ENCODE measurements at places on chromosomes 5 and 9.

DNA sequence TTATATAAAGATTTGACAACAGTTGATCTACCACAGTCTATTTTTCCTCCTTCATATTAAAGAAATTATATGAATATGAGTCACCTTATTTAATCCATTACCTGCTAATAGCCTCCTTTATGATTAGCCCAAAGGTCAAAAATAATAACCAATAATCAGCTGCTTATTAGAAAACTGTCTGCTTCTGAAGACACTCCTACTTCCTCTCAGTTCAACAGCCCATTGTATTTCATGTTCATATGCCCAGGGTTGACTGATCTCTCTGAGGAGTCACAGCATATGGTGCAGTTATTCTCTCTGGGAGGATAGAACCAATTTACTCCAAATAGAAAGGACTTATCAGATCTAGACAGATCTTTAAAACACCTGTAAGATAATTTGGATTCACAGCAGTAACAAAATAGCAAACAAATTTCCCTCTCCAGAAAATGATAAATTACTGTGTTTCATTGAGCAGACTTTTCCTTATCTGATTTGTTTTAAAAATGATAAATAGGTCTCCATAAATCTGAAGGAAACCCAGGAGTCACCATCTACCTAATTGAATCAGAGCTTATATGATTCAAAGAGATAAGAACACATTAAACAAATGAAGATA lies 180.4 kb upstream of the ITGA1 start:
- DNase-seq: no peak

GRCh38 chr5:87551911-87552310 lies 139.2 kb upstream of the CCNH start:
- DNase-seq: no peak

GRCh38 chr5:83368319-83368718 lies 103.2 kb upstream of the VCAN start:
- DNase-seq: no peak

DNA sequence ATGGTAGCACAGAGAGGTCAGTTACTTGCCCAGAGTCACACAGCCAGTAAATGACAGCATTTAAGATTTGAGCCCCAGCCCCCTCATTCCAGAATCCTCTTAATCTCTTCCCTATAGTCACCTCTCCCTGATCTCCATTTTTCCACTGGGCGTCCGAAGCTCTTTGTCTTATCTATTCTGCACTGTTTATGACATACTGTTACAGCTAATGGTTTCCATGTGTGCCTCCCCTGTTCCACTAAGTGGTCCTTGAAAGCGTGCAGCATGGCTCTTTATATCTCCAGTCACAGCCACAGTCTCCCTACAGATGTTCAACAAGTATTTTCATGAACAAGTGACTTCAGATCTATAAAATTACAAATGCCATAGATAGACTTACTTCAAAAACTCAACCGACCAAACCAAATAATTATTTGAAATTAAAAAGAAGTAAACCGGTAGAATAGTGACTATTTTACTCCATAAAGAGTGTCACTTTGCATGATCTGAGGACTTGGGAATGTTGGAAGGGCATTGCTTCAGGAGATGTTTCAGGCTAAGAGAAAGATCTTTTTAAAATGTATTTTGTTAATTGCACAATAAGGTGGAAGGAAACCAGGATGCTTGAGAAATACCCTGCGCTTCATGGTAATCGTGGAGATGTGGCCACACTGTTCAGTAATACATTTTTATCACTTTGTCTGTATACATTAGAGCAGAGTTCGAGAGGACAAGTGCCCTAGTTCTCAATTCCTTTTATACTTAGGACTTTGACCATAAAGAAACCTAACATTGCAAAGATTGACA lies 237.2 kb downstream of the FBXL7 start:
- DNase-seq: no peak

DNA sequence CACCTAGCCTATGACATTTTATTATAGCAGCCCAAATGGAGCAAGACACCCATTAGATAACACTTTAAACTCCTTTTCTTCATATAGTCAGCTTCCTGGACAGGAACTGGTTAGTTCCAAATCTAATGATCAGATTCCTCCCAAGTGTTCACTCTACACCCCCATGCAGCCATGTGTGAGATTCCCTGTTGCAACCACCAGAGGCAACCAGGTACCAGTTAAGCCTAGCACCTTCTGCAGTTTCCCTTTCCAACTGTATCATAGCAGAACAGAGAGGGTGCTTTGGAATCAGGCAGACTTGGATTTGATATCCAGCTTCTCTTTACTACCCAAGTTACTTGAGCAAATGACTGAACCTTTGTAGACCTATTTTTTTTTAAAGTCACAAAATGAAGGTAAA lies 296.6 kb upstream of the PCSK5 start:
- no peak for DNase-seq

DNA sequence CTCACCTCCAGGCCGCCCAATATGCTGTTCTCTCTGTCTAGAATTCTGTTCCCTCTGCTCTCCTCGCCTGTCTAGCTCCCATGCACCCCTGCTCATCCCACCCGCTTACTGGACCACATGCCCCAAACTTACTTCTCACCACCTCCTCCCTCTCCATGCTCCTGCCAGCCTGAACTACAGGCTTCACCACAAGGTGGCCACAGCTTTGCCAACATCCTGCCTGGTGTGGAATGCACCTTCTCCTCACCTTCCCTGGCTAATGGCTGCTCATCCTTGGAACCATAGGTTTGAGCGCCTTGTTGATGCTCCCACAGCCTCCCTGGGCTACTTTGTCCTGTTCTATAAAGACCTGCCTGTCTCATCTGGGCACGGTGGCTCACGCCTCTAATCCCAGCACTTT lies 9.6 kb downstream of the LAMC3 start:
- no peak for DNase-seq

DNA sequence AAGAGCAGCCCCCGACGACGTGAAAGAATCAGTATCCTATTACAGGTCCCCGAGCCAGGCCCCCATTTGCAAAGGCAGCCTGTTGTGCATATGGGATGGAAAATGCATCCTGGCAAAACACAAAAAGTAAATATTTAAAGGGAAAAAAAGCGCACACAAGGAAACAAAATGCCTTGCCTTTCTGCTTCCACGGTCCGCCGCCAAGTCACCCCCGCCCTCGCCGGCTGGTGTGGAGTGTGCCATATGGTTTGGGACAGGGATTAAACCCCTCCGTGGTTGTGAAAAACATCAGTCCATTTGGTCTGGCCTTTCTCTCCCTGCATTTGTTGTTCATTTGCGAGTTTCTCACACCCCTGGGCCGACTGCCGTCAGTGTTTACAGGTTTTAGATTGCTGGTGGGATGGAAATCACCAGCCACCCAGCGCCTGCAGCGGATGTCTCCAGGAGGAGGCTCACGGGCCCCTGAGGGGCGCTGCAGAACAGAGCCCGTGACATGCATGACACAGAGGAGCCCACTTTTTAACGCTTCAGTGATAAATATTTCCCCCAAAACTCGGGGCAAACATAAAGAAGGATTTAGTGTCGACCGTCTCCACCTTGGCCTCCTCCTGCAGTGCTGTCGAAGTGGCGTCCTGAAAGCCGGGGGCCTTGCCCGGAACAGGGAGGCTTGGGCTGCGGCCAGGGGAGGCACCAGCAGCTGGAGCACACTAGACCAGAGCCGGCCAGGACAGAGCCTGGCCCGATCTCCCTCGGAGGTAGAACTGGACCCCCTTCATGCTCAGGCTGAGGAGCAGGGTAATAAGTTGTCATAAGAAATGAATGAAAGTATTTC lies 161.5 kb downstream of the HSD17B3 start:
- no peak for DNase-seq

DNA sequence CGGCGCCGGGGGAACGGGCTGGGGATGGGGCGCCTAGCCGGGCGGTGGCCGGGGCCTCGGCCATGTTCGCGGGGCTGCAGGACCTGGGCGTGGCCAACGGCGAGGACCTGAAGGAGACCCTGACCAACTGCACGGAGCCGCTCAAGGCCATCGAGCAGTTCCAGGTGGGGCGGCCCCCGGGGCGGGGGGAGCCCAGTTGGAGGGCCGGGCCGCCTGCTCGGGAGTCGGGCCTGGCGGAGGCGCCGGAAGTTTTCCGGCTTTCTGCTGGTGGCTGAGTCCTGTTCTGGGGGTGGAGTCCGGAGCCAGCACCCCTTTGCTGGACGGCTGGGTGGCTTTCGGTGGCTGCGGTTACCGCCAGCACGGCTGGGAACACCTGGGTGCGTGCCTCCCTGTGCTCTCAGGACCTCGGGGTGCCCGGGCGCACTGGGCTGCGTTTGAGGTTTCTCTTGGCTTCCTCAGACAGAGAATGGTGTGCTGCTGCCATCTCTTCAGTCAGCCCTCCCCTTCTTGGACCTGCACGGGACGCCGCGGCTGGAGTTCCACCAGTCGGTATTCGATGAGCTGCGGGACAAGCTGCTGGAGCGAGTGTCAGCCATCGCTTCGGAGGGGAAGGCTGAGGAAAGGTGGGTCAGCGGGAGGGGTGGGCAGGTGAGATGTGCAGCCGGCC lies 454 bp downstream of the NELFB start:
- DNase-seq: no peak

GRCh38 chr9:99590410-99590809 lies 231.3 kb upstream of the NR4A3 start:
- DNase-seq: no peak

DNA sequence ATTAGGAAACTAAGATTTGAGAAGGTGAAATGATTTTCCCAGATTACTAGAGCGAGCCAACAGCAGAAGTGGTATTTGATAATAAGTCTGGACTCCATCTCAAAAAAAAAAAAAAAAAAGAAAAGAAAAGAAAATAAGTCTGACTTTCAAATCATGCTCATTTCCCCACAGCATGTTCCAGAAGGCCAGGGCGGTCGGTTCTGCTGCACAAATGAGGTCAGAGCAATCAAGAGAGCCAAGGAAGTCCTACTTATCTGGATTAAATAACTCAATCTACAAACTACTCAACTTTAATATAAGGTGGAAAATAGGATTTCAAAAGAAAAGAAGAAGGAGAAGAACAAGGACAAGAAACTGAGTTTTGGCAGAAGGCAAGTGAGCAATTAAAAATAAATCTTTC lies 130.4 kb upstream of the RASA1 start:
- DNase-seq: no peak

DNA sequence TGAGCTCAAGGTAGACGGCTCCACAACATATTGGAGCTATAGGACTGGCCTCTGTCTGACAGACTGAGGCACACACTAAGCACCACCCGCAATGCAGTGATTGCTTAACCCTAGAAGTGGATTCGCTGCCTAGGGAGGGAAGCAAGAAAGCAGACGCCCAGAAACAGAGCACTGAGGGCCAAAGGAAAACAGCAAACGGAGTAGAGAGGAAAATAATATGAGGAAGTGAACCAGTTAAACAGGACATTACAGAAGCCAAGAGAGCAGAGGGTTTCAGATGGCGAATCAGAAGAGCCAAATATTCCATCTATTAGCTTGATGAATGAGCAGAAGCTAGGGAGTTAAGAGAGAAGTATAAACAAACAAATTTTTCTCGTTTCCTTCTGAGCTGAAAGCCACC lies 139.2 kb upstream of the LHFPL2 start:
- no peak for DNase-seq

DNA sequence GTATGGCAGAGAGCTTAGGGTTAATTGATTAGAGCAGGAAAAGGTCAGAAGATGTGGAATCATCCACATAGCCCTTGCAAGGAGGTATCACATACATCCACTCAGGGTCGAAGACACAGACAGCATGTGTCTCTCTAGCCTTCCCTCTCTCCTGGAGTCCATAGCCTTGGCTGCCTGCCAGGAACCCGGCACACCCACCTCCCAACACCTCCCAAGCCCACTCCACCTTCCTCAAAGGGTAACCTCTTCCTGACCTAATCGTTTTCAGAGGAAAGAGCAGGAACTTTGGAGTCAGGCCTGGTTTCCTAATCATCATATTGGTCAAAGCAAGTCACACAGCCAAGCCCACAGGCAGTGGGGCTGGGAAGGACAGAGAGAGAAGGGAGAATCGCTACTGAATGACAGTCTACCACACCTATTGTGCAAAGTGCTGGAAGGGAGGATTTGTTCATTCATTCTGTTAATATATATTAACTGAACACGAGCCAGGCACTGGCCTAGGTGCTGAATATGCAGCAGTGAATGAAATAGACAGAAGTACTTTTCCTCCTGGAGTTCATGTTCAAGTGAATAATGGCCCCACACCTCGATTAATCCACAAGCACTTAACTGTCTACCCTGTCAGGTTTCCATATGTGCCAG lies 107.8 kb downstream of the KCNIP1 start:
- DNase-seq: no peak

DNA sequence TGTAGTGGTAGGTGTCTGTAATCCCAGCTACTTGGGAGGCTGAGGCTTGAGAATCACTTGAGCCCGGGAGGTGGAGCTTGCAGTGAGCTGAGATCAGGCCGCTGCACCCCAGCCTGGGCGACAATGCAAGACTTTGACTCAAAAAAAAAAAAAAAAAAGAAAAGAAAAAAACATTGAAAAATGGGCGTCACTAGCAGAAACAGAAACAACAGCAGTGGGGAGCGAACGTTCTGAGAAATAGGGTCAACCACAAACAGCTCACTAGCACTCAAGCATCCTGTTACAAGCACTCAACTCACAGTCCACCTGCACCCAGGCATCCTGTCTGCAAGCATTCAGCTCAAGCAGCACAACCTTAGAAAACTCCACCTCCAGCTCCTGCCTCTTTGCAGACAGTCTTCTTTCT lies 17.2 kb downstream of the TRIM14 start:
- peak; percentile 51 for DNase-seq

DNA sequence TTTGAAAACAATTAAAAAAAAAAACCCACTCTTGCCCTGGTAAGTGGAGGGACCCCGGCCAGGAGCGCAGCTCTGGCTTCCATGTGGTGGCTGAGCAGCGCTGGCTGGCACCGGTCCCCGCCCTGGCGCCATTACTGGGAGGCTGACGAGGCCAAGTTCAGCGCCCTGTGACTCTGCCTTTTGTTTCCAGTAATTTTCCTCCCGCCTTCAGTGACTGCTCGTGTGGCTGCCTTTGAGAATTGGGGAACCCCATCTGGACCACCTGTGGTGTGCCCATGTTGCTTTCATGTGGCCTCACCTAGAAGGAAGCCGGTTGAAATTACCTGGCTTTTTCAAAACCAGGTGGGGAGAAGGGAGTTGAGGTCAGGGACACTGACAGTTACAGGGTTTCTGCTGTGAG lies 136.1 kb downstream of the GAPVD1 start:
- DNase-seq: no peak

- no peak for DNase-seq
Measured at GRCh38 chr5:128081111-128081851, 2.3 kb upstream of the SLC12A2 start.

DNA sequence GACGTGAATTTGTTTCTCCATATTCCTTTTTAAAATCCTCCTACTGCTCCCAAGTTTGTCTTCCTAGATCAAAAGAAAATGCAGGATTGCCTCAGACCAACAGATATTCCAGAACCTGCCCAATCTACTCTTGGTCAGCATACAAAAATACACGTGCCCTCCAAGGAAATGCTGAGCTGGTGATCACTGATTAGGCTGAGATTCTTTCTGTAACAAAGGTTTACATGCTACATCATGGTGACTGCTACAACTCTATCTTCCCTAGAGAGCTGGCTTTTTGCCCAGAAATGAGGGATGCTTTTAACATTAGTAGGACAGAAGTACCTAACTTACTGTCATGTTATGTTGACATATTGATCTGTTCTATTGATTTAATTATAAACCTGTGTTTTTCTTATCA lies 35.5 kb downstream of the OR2Y1 start:
- DNase-seq: no peak
